CD4-positive, alpha-beta T cell treated with Interleukin-17A for 1 hour (primary cell): ENCODE measurements at places on chromosomes 5 and 9.
A peak's percentile ranks its signal among the peaks of the same experiment; 100 is the strongest.

GRCh38 chr9:97237951-97238889 lies 69.2 kb upstream of the CCDC180 start:
- peak; percentile 78 for DNase-seq

GRCh38 chr5:135310328-135310989 lies 88.6 kb downstream of the MACROH2A1 start:
- no peak for DNase-seq

GRCh38 chr9:132810314-132810713 lies 67.8 kb downstream of the AK8 start:
- no peak for DNase-seq

- no peak for DNase-seq
These were observed 17.3 kb upstream of the LPCAT1 start for GRCh38 chr5:1540831-1541701.

- no peak for DNase-seq
These were observed 21.0 kb upstream of the POMT1 start for GRCh38 chr9:131481441-131482342.

DNA sequence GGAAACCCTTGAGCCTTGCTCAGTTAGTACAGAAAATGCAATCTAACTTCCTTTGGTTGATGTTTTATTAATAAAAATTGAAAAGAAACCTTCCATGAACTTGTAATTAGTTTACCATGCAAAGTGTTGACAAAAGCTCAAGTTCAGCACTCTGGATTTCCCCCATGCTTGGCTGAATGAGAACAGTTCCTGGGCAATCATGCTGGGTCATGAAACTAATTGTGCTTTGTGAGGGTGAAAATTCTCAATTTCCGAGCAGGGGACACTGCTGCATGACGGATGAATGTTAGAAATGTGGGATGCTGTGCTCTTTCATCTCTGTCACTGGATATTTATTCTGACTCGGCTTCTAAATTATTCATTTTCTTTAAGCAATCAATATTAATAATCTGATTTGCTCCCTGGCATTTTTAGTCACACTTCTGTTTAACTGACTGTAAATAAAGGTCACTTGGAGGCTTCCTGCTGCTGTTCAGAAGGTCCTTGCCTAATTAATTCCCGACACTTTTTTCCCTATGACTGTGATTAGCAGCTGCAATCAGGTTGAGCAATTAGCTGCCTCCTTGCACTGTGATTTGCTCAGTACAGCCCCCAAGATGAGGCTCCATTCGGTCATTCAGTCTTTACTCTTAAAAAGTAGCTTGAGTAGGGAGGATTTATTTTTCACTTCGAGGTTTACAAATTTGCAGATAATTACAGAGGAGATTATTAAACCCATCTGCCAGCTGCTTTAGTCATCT lies 678.1 kb upstream of the ZNF608 start:
- no peak for DNase-seq
